Activated CD4-positive, alpha-beta T cell treated with anti-CD3 and anti-CD28 coated beads, Interleukin-2, Interleukin-6, amounts not matched to agents 100 ng/mL and 50 ng/mL, durations not matched to agents 16 hours and 8 hours (primary cell): ENCODE measurements at places on chromosomes 1 and 21.
A peak's percentile ranks its signal among the peaks of the same experiment; 100 is the strongest.

GRCh38 chr1:81458186-81458585 is 342.5 kb upstream of the ADGRL2 start:
- DNase-seq, result no peak

- DNase-seq, result no peak
Measured at GRCh38 chr21:41621513-41621912, 113.6 kb upstream of the TMPRSS2 start.

DNA sequence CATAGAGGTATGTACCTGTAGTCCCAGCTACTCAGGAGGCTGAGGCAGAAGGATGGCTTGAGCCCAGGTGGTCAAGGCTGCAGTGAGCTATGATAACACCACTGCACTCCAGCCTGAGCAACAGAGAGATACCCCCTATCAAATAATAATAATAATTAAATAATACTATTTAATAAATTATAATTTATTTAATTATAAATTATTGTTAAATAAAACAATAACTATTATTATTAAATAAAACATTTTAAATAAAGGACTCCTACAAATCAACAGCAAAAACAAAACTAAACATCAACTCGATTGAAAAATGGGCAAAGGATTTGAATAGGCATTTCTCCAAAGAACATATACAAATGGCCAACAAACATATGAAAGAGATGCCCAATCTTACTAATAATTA is 65.8 kb upstream of the TBX15 start:
- DNase-seq, result no peak

GRCh38 chr1:230270559-230271281 is 155.4 kb downstream of the PGBD5 start:
- peak; percentile 57 for DNase-seq

DNA sequence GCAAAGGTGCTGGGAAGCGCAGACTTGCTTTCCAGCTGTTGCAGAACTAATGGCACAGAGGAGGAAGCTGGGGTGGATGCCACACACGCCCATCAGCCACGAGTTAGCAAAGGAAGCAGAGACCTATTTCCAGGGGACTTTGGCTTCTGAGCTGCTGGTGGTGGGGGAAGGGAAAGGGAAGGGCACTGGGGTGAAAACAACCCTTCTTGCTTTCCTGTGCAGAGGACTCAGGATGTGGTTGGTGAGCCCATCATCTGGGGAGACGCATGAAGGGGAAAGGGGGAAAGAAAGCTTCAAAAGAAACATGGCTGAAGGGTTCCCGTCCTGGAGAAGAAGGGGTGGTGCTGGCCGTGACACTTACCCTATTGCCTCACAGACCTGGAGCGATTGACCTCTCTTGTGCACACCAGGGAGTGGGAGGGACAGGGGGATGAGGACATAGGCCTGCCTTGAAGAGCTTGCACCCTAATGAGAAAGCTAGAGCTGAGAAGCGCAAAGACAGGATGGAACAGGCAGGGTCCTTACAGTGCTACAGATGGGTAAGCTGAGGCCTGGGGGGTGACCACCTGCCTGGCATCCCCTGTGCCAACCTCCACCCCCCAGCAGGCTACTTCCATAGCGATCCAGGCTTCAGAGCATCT is 140.8 kb upstream of the RAB4A start:
- peak; percentile 12 for DNase-seq

- DNase-seq, result no peak
Measured at GRCh38 chr1:206794294-206794908, 22.1 kb upstream of the IL10 start.
